Stimulated activated CD8-positive, alpha-beta memory T cell treated with anti-CD3 and anti-CD28 coated beads, Interleukin-2, amount 100 ng/mL, for 1 hour (primary cell): ENCODE measurements at places on chromosomes 1 and 21.

- no peak for DNase-seq
Measured at GRCh38 chr1:214557952-214558735, 6.7 kb upstream of the PTPN14 start.

DNA sequence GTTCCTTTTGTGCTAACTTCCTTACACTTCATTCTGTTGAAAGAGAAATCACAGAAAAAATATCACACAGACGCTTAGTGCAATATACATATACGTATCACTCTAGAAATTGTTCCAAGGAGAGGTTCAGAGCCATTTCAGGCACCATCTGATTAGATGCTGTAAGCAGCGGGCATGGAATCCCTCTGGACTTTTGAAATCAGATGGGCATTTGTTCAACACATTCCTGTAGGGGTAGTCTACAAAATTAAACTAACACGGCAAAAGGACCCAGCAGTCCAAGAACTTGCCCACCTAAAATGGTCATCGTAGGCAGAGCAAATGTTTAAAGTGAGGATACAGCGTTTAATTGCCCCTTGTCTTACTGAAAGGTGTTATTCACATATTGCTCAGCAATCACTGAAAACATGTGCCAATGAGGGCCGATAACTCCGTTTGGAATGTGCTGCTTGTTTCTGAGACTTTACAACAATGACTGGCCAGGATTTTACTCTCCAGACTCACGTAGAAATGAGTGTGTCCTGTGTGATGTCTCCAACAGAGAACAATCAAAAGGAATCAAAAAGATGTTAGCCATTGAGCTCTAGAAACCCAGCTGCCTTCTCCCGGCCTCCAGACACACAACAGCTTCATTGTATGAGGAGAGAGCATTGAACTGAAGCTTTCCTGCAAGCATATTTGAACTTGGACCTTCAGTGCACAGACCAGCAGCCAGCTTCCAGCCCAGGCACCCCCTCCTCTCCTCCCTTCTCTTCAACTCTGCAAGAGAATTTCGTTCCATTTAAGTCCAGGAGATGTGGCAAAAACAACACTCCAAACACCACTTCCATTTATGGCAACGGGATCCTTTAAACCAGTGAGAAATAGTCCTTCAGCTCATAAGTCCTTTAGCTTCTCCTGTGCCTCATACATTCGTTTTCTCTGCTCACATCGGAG is 32.1 kb upstream of the ADORA3 start:
- DNase-seq, result no peak

- no peak for DNase-seq
Measured at GRCh38 chr1:110452330-110452729, 1.4 kb downstream of the PROK1 start.

GRCh38 chr1:62271134-62271533 is 48.1 kb downstream of the KANK4 start:
- DNase-seq, result no peak

DNA sequence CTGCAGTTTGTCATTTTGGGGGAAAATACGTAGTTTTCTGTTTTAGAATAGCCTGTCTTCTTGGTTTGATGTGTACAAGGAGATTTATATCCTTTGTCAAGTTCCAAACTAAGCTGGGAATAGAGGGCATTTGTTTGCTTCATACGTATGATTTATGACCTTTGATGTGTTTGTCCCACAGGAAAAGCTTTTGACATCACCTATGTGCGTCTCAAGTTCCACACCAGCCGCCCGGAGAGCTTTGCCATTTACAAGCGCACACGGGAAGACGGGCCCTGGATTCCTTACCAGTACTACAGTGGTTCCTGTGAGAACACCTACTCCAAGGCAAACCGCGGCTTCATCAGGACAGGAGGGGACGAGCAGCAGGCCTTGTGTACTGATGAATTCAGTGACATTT is 79.9 kb downstream of the LAMC1 start:
- DNase-seq, result no peak

DNA sequence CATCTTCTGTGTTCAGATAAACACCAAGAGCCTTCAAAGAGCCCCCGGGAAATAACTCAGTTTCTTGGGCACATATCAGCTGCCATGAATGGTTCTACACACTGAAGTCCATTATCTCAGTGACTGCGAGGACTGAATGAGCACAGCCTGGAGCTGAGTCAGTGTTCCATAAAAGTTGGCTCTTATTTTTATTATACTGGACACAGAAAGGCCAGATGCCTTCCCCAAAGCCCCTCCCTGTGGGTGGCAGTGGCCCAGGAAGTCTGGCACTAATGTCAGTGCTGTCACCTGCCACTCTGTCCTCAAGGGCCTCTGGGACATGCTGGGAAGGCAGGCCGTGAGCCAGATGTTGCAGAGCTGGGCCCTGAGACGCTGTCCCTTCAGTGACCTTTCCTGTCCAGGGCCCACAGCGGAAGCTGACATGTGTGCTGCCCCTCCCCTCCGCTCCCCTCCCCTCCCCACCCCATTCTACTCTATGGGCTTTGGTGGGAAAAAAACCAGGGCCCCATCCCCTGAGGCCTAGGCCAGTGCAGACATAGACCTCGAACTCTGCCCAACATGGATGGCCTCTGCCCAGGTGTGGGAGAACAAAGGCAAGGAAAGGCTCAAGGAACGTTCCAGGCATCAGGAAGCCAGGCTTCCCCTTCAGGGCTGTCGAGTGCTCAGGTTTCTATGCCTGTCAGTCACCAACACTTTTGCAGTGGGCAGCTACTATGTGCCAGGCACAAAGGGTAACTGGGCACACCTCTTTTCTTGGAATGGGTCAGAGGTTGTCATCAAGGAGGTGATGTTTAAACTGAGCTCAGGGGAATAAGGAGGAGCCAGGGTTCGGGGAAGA is 22.4 kb upstream of the NPPB start:
- DNase-seq, result no peak

GRCh38 chr1:33335020-33335419 is 14.1 kb upstream of the A3GALT2 start:
- DNase-seq, result no peak

- DNase-seq, result no peak
Measured at GRCh38 chr21:34180826-34181359, 107.5 kb downstream of the MRPS6 start.

DNA sequence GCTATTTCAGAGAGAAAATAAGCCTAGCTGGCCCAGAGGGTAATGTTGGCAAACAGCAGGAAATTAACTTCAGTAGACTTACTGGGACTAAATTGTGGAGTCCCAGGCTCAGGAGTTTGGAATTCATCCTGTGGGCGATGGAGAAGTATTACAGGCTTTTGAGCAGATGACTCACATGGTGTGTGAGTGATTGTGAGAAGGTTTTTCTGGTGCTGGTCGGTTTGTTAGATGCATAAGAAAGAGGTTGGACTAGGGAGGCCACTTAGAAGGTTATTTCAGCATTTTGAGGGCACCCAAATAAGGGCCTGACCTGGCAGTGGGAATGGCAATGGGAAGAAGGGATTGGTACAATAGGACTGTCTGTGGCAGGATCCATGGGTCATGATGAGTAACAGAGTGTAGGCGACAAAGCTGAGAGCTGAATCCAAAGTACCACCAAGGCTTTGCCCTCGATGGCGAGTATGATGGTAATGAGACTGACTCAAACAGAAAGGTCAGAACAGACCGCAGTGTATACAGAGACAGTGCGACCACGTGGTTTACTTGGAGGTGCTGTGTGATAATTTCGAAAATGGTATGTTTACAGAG is 69.2 kb upstream of the KIF26B start:
- no peak for DNase-seq
